T-helper 17 cell (primary cell): ENCODE measurements at places on chromosomes 16 and 17.

- no peak for DNase-seq
Measured at GRCh38 chr16:12319428-12320035, 343.0 kb downstream of the SNX29 start.

DNA sequence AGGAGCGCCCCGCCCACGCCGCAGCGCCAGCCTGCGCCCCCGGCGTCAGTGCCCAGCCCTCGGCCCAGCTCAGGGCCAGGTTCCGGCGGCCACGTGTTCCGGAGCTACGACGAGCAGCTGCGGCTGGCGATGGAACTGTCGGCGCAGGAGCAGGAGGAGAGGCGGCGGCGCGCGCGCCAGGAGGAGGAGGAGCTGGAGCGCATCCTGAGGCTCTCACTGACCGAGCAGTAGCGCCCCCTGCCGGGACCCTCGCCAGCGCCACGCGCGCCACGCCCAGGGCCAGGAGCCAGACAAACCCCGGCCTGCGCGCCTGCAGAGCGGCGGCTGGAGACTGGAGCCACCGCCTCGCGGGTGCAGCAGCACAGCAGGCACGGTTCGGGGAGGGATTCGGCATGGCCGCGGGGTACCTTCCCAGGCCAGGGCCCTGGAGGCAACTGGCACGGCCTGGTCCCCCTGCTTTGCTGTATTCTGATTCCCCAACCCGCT is 9.3 kb downstream of the CORO6 start:
- peak; percentile 96 for DNase-seq

DNA sequence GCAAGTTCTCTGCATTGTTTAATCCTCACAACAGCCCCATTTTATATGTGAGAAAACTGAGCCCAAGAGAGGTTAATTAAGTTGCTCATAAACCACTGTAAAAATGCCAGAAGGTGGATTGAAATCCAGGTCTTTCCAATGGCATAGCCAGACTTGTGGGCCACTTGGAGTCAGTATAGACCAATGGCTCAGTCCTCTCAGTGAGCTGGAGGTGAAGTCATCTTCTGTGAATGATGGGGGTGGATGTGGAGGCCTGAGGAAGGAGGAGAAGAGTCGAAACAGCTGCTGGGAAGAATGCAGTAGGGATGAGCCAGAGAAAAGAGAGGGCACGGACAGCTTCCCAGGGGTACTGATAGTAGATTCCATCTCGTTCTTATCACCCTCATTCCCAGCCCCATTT is 213.4 kb downstream of the SOX9 start:
- no peak for DNase-seq

DNA sequence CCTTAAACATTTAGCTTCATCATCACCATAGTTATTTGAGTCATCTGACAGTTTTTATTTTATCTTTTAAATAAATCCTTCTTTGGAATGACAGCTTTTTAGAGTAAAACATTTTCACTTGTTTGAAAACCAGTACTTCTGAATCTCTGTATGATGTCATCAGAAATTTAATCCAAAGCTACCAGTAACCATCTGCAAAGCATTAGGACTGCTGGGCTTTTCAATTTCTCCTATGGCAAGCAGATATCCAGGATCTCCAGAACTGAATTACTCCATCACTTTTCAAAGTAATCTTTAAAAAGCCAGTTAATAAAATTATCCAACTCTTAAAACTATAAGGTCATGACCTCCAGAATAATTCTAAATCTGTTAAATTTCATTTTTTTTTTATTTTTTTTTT is 51.5 kb downstream of the CHCT1 start:
- DNase-seq, result no peak

DNA sequence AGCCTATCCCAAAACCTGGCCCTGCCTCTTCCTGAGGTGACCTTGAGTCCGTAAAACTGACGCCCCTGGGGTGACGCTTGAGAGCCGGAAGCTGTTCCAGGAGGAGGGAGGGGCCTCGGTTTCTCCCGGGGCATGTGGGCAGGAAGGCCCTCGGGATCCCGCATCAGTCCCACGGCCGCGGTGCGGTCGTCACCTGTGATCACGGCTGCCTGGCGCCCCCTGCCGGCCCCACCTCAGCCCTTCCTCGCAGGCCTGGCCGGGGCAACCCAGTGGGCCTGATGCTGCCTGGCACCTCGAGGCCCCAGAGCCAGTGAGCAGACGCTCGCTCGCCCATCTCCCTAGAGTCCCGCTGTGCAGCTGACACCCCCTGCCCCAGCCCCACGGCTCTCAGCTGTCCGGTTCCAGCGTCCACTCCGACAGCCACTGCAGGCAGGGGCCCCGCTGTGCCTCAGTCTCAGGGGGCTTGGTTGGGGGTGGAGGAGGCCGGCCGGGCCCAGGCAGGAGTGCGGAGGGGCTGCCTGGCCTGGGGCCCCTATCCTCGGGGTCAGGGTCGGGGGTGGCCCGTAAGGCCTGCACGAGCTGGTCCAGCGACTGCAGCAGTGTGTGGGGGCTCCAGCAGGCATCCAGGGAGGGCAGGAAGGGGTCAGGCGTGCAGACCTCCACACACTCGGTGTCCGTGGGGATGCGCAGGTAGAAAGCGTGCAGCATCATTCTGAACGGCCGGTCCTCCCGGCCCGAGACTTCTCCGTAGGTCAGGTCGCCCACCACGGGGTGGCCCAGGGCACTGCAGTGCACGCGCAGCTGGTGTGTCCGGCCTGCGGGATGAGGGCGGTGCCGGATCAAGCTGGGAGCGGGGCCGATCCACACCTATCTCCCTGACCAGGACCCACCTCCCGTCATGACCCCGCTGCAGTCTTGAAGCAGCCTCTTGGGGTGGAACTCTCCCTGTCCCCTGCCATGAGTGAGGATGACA is 2.3 kb downstream of the RPUSD1 start:
- DNase-seq, result peak; percentile 66

DNA sequence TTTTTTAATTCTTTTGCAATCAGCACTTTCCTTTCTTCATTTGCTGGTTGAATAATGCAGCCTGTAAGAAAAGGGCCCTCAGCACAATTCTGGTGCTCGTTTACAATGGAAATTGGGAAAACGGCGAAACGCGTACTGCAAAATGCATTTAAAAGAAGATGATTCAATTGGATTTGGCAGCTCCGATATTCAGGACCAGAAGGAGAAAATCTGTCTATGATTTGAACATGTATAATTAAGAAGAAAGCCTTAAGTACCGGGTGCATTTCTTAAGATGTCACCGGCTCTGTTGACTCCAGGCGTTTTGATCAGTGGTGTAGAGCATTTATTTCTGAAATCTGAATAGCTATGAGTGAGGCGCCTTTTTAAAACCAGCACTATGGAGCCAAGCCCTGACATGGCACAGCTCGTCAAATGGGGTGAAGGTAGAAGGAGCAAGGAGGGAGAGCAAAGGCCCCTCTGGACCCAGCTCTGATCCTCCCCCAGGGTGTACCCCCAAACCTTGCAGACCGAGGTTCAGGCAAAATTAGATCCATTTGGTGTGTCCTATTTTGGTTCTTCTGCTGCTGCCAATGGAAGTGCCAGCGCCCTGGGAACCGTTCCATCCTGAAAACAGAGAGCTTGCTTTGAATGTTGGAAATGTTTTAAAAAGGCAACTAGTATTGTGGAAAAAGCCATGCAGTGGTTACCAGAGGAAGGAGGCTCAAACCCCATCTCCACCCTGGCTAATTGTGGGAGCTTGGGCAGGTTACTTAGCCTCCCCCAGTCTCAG is 161.4 kb upstream of the RPL38 start:
- no peak for DNase-seq

GRCh38 chr17:78257810-78258322 is 26.4 kb downstream of the TMEM235 start:
- DNase-seq, result no peak

DNA sequence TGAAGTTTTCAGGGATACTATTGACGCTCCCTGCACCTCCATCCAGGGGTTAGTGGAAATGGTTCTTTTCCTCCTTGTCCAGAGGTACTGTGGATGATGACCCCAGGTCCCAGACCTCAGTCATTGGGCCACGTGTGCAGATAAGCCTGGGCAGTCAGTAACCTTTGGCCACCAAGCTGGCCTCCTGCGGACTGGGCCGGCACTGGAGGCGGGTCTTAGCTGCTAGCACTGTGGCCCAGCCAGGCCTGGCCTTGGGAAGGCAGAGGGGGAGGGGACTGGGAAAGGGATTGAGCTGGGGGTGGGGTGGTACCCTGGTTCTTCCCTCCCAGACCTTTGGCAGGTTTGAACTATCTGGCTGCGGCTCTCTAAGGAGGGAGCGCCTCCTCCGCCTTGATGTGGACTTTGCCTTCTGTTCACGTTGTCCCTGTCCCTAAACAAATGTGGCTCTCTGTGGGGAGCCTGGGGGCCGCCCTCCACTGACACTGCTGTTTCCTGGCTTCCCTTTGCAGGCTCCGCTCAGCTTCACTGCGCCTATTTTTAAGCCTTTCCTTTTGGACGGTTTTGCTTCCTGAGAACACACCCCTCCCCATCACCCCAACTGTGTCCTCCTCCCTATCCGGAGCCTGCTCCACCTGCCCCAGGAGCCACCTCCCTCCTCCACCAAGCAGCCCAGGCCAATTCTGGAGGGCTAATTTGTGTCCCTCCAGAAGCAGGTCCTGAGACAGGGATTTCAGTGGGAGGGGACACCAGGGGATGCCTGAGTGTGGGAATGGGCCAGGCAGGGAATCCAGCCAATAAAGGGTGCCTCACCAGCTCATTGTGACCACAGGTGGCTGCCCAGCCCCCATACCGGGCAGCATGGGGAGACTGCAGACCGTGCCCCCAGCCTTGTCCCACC is 251.9 kb downstream of the SEC14L1 start:
- no peak for DNase-seq

GRCh38 chr17:15483431-15483830 is 16.0 kb upstream of the CDRT4 start:
- no peak for DNase-seq

- no peak for DNase-seq
Measured at GRCh38 chr17:17572010-17572785, 19.3 kb downstream of the PEMT start.

GRCh38 chr16:50153596-50154419 is 702 bp downstream of the TENT4B start:
- DNase-seq, result no peak

DNA sequence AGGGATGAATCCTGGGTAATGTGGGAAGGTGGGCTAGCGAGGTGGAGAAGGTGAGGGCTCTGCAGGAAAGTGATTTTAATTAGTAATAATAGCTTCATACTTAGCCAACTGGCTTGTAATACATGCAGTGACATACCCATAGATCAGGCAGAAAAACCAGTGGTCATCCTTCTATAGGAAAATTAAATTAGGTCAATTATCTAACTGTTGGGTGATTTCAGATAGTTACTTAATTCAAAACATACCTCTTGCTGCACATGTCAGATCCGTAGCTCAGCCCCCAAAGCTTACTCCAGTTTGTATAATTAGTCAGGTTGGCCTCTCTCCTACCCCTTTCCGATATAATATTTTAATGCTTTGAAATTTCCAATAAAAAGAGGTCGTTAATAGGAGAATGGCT is 137.0 kb downstream of the TMEM114 start:
- no peak for DNase-seq

DNA sequence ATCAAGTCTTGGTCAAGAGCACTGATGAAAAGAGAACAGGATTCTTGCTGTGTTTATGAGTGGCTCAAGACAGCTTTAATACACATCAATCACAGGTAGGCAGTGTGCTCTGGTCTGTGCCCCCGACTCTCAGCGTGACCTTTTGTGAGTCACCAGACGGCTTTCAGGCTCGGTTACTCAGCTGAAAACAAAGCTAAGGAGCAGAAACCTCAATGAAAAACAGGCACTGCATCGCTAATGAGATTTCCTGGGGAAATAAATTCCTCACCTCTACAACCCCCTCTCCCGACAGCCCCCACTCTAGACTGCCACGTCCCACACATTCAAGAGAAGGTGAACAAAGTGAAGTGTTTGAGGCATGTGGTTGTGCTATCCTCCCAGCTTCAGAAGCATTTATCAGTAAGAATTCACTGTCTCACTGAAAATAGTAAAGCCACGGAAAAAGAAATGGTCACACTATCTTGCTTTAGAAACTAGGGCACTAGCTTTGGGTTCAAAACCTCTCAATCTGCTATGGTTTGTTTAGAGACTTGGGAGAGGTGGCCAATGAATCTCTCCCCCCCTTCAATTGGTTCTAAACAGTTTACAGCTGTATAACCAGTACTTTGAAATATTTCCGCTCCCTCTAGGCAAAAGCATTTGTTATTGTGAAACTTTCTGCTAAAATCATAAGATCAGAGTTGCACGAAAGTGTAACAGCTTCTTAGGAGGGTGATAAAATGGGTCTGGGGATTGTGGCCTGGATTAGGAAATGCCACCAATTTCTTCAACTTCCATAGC is 199.5 kb upstream of the PMFBP1 start:
- no peak for DNase-seq

- peak; percentile 79 for DNase-seq
Measured at GRCh38 chr17:63445571-63445953, 544 bp downstream of the CYB561 start.

DNA sequence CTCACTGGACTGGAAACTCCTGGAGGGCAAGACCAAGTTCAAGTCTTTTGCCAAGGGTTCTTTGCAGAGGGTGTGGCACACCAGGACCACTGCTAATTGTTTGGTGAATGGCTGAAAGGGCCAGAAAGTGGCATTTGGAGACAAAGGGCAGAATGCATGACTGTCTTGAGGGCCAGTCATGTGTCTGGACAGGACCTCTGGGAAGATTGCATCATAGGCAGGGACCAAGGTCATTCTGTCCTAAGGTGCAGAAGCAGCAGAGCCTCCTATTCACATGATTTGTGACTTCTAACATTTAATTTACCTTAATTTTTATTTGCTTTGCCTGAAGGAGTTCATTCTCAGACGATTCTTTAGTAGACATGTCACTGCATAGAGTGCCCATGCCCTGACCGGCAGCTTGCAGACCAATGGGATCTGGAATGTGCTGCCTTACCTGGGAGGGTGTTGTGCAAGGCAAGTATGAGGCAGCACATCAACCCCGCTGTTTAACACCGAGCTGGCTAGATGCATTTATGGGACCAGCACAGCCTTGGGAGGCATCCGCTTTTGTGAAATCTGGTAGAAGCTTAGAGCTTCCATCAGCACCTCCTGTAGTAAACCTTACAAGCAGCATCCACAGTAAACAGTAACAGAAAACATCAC is 62.3 kb upstream of the MAF start:
- no peak for DNase-seq

- DNase-seq, result no peak
Measured at GRCh38 chr16:66308096-66308495, 58.4 kb upstream of the CDH5 start.

DNA sequence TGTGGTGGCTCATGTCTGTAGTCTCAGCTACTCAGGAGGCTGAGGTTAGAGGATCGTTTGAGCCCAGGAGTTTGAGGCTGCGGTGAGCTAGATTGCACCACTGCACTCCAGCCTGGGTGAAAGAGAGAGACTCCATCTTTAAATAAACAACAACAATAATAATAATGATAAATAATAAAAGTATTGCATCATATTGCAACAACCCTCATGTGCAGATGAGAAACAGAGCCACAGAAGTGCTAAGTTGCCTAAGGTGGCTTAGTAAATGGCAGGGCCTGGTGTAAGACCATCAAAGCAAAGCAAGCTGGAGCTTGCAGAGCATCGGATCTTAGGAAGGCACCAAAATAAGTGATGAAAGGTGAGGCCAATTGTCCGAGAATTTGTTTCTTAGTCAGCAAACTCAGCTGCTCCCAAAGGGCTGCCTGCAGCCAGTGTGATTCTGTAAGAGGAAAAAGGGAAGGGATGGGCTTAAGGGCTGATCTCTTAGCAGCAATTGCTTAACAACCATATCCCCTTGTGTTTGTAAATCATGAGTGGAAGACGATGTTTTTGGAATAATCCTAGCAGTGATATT is 45.3 kb upstream of the HS3ST3A1 start:
- no peak for DNase-seq
